ENCODE measurements at places on chromosomes 1 and 21.

DNA sequence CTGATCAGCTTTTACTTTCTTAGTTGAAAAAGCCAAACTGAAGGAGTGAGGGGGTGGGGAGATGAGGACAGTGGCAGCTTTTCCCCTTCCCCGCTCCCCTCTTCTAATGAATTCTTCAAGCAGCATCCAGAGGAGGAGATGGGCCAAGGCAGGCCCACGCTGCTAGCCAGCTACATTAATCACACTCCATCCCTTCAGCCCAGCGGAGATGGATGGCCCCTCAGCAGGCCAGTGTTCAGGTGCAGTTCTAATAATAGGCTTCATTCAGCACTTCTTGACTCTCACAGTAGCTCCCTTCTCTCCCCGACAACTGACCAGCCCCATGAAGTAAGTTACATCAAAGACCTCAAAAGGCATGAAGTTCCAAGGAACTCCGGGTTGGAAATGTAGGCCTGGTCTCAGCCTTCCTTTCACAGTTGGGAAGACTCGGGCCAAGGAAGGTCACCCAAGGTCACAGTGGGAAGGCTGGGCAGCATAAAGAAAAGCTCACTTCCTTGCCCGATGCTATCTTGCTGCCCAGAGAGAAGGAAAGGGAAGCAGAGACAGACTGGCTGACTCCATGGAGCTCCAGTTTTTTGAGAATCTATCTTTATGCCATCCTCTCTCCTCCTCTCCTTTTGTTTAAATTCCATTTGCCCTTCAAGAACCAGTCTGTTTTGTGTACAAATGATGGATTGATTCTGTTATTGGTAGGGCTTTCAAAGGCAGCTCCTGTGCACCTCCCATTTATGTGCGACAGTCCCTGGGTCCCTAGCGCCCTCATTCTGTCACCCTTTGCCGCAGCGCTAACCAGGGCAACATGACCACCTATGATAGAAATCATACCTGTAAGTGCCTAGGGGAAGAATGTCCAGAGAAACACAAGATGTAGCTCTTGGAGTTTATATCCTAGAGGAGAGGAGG is 139.1 kb downstream of the TNR start:
- DNase-seq = no peak

- DNase-seq = no peak
Observed at GRCh38 chr1:19888112-19888511, 5.9 kb downstream of the OTUD3 start.

DNA sequence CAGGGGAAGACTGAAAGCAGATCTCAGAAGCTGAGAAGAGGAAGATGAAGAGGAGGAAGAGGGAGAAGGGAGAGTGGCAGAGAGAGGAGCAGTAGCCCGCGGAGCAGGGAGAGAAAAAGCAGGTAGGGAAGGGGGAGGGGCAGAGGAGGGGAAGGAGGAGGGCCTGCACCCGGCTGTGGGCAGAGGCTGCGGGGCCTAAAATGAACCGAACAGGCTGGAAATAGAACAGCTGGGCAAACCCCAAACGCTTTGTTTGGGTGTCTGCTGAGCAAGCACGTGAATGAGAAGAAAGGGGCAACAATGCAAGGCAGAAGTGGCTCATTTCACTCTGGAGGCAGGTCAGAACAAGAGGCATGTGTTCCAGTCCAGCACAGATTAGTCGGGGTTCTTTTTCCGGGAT is 33.5 kb downstream of the KCNC4 start:
- no peak for DNase-seq

GRCh38 chr1:218384581-218384993 is 39.5 kb downstream of the TGFB2 start:
- DNase-seq = no peak

- DNase-seq = no peak
Observed at GRCh38 chr1:36366091-36366661, 19.5 kb downstream of the STK40 start.

DNA sequence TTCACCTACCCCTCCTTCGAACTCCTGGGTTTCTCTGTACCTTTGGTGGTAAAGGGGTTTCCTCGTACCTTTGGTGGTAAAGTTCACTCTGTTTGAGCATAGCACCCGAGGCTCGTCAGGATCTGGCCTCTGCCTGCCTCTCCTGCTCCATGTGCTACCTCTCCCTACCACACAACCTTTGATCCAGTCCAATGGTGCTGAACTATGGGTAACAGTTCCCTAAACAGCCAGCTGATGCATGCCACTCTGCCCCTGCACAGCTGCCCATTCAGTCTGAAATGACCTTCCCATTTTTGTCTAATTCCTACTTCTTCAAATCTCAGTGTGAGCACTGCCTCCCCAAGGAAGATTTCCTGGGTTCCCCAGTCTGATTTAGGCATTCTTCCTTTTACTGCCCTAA is 14.0 kb downstream of the OVAAL start:
- DNase-seq = no peak

DNA sequence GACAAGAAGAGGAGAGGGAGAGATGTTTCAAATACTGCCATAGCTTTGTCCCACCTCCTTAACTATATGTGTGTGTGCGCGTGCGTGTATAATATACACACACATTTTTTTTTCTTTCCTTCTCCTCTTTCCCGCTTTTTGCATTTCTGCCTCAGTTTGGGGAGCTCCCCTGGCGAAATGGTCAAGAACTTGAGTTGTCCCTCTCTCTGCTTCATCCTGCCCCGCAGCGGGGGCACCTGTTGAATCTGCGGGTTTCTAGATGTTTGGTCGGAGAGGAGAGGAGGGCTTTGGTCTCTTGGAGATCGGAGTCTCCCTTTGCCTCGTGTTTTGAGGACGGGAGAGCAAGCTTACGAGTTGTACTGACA is 504 bp downstream of the SCCPDH start:
- DNase-seq = no peak

- DNase-seq = no peak
Observed at GRCh38 chr1:215054266-215054665, 28.3 kb upstream of the KCNK2 start.

DNA sequence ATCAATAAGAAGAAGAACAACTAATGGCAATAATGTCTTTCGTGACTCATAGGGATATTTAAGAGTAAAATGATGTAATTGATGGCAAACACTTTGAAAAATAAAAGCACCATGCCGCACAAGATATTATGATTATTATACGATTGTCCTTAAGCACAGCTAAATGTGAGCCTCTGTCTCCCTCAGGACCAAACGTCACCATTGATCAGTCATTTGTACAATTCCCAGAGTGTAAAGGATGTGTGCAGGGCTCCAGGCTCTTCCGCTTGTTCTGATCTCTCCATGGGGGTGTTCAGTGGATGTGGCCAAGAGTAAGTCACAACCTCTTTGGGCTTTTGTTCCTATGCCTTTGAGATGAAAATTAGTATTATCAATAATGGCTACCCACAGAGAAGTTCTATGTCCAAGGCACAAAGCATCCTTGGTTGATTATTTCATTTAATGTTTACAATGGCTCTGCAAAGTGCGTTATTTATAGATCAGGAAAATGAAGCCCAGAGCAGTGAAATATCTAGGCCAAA is 17.7 kb upstream of the C1orf87 start:
- DNase-seq = no peak

Measured in NCI-H187 treated with DMSO at 0.1 percent for 48 hours (cell line).